ENCODE measurements at places on chromosomes 1 and 21.
A peak's percentile ranks its signal among the peaks of the same experiment; 100 is the strongest.

- no peak for DNase-seq
Measured at GRCh38 chr1:91550961-91551360, 50.3 kb downstream of the CDC7 start.

DNA sequence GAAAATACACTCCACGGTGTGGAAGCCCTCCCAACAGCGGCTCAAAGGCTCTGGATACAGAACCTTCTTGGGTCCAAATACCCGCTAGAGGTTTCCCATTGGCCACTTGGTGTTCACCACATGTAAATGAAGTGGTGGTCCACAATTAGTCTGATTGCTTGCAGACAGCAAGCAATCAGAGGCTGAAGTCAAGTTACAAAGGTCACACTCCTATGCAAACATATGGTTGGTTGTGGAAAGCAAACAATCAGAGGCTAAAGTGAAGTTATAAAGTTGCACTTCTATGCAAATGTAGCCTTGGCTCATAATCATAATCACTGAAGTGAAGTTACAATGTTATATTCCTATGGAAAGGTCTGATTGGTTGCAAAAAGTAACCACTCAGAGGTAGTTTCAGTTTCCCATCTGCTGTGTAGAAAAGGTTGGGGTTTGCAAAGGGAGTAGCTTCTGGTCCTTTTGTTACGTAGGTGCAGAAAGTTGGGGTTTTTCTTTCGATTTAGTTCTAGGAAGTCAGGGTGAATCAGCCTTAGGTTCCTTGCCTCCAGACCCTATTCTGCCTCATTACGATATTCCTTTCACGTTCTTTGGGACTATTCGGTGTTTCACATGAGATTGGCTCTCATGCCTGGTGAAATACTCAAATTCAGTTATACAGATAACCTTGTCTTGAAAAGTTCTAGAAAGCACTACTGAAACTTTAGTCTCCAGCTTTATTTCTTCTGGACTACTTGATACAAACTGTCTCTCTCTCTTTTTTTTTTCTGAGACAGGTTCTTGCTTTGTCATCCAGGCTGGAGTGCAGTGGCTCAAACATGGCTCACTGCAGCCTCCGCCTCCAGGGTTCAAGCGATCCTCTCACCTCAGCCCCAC is 36.7 kb upstream of the MTF2 start:
- DNase-seq, result no peak

- no peak for DNase-seq
Measured at GRCh38 chr1:119712342-119713038, 756 bp downstream of the PHGDH start.

- no peak for DNase-seq
Measured at GRCh38 chr1:164366014-164366413, 193.0 kb upstream of the PBX1 start.

DNA sequence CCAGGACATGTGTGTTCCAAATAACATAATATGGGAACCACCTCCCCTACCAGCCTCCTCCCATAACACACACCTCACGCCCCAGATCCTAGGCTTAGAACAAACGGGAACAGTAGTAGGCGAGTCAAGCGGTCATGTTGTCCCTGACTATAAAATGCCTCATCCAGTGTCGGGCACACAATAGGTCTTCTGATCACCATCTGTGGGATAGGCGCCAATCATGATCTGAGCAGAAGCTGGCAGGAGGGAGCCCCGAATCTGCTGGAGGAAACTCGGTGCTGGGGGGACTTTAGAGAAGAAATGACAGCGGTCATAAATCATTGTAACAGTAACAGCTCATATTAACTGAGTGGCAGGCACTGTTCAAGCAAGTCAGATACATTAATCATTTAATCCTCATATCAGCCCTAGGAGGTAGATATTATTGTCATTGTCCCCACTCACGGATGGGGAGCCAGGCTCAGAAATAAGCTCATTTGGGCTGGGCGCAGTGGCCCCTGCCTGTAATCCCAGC is 13.4 kb downstream of the ALPL start:
- DNase-seq, result no peak

DNA sequence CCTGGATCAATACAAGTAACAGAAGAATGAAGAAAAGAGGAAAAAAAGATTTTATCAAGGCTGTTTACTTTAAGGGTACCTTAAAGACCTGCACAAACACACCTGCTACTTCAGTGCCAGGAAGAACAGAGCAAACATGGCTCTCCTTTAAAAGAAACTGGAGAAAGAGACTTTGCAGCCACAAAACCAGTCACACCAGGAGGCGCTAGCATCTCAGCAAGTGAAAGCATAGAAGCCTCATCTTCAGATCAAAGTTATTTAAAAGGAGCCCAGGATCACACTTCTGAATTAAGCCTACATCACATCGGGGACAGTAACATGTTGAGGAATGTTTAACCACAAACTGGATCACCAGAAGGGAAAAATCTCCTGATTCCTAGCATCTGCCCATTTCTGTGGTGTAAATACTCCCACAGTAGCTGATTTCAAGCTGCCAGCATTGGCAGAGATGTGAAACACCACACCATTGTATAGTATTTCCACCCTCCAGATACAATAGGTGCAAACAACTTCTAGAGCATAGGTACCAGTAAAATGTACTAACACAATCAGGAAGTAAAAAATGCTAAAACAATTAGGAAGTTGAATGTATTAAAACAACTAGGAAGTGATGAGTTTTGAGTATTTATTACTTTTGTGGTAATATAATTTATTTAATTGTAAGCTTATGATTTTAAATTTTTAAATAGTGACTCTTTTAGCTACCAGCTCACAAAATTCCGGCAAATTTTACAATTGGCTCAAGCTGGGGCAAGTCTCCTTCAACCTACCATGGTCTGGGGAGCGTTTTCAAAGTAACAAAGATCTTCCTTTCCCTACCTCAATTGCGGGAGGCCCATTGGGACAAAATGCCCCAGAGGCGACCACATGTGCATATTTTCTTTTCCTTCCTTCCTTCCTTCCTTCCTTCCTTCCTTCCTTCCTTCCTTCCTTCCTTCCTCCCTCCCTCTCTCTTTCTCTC is 105.3 kb upstream of the CLDN14 start:
- DNase-seq, result no peak

DNA sequence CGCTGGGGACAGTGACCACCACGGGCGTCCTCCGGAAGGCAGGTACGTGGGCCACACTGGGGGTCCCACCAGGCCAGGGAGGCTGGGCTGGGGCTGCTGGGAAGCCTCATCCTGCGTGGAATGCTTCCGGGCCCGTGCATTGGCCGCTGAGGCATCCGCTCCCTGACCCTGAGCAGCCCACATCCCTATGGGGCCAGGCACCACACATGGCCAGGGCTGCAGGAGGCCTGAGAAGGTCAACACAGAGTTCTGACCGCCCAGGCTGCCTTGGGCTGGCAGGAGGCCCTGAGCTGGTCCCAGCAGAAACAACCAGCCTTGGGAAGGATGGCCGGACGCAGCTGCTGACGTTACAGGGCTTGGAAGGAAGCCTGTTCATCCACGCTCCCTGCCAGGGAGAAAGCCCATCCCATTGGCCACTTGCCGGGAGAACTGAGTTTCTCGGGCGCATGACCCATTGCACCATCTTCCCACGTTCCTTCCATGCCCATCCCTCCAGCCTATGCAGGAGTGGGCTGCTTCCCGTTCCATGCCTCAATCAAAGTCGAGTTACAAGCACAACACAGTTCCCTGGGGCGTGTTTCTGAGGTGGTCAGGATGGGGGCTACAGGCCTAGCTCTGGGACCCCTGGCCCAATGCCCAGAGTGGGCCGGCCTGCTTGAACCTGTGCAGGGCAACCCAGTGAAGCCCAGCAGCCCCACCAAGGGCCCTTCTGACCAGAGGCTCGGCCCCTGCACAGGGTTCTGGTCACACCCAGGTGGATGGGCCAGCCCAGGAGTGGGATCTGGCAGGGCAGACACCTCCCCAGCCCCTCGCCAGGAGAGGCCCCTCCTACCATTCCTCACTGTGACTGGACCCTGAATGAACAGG is 31.7 kb downstream of the TRIM11 start:
- DNase-seq, result no peak

DNA sequence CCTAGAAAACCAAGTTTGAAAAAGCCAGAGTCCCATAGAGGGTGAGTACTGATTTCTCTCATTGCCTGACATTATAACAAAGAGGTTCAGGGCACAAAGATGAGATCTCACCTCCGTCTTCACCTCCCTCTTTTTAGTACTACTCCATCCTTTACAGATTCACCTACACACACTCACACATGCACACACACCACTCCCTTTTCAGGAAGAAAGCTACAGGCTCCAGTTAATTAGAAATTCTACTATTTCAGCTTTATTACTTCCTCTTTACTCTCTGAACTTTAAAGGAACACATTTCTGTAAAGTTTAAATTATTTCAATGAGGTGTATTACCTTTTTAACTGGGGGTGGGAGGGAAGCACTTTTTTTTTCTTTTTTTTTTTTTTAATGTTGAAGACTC is 59.6 kb upstream of the PRDX6 start:
- no peak for DNase-seq

DNA sequence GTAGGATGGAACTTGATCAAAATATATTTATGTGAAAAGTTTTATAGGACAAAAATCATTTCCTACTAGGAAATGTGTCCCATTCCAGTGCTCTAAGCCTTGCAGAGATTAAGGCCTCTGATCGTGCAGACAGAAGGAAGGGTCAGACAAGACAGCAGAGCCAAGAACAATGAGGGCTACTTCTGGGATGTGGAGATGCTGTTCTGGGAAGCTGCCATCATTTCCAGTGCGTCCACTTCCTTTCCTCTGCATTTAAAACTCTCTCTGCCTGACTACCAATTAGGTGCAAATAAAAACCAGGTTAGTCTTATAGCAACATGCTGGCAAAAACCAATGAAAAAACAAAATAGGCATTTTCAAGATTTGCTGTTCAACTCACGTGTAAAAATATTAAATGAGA is 36.1 kb downstream of the BEND5 start:
- no peak for DNase-seq

DNA sequence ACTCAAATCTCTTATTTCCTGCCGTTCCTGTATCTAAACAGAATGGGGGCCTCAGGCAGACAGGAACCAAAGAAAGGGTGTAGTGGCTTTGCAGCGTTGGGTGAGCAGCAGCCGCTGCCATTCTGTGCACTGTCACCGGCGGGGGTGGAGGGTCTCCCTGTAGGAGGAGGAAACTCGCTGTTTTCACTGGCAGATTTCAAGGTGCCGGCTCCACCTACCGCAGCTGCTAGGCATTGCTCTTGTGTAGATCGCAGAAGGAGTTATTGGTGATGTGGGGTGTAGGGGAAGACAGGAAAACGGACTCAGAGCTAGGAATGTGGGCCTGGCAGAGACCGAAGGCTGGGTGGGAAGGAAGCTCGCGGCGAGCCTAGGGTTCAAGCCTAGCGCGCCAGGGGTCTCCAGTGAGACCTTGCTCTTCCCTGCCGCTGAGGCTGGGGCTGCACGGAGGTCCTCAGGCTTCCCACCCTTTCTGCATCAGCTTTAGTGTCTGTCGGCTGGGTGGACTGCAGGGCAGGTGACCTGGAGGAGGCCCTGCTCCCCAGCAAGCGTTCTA is 20.8 kb downstream of the ATP5PO start:
- peak; percentile 39 for DNase-seq

DNA sequence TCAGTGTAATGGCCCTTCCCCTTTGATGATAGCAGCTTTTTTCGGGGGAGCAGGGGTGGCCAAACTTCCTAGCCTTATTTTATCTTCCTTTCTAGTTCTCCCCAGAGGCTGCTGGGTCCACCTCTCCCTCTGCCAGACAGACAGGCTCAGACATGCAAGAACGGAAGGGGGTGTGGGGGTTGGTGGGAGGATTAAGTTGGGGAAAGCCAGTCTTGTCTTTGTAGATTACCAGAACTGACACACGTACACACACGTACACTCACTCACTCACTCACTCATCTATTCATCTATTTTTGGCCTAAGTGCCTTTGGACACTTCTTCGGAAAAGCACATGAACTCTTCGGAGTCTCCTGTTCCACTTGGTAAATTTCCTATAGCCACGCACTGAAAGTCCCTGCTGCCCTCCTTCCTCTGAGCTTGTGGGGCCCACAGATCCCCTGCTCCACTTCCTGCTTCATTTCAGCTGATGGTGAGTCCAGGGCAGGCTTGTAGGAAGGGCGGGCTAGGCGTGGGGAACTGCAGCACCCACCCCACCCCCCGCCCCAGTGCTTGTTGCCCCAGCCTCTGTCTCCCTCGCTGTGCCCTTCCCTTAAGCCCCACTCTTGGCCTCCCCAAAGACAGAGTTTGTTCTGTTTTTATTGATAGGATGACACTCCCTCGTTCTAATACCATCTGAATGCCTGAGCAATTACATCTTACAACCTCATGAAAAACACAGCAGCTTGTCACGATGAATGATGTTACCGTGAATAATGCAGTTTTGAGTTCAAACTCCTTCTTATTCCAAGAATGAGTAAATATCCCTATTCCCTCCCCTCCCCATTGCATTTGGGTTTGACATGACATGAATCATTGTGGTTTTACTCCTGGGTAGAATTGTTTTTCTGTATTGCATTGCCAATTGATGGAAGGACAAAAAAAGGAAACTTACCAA is 60.7 kb upstream of the ATP5PO start:
- no peak for DNase-seq

DNA sequence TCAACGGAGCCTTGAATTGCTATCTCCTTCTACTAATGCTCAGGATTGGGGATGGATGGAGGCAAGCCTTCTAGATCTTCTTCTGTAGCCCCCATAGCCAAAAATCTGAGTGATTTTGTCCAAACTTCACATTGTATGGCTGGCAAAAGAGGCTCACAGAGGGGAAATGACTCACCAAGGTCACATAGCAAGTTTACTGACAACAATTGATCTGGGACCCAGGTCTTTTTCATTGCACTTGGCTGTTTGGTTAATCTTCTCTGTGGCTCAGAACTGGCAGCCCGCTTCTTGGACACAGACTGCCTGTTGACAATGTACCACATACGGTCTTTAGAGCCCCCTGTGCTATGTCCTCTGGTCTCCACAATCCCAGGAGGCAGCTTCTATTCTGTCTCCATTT is 3.0 kb upstream of the LACTBL1 start:
- no peak for DNase-seq

All from stimulated activated CD4-positive, alpha-beta T cell treated with anti-CD3 and anti-CD28 coated beads, Interleukin-1b, Interleukin-23, amount 100 ng/mL, for 1 hour (primary cell).